NCI-H2171 treated with DMSO at 0.1 percent for 48 hours (cell line): ENCODE measurements at places on chromosomes 12 and 14.

DNA sequence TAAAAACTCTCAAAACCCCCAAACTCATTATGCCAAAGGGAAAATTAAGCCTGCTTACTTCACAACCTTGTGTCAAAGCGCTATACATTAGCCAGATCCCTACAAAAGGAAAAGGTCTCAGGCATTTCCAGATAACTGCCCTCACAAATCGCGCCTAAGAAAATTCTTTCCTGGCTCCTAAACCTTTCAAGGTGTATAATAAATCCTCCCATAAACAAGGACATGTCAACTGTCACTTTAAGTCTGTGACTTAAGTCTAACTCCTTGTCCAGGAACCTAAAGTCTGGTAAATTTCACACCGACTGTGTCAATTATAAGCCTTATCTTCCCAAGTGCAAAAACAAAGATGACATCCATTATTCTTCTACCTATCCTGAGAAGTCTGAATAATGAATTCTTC is 4.3 kb upstream of the ETFBKMT start:
- DNase-seq: no peak

DNA sequence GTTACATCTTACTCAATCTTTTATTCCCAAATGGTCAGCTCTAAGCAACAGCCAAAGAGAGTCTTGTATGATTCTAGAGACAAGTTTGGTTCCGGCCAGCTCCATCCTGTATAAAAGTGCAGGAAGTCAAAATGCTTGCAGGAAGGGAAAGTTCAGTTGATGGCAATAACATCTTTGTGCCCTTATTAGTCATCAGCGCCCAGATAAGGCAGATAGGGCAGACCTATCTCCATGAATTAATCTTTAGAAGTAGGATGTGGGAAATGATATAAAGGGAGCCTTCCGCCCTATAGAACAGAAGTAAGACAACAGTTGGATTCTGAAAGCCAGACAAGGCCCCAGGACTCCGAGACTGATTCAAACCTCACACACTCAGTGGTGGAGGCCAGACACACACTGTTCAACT is 6.4 kb downstream of the GNS start:
- DNase-seq: no peak

DNA sequence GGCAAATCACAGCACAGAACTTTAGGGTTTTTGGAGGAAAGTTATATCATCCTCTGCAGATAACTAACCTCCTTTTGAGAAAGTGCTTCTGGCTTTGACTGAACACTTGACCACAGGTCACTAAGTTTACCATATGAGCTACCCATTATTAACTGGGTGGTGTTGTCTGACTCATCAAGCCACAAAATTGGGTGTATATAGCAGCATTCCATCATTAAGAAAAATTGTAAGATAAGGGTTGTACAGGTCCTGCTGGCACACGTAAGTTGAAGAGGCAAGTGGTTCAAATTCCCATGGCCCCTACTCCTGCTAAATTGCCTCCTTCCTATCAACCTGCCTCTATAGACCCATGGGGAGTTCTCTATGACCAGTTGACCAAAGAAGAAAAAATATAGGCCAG is 39.5 kb downstream of the L2HGDH start:
- DNase-seq: no peak

GRCh38 chr14:22180045-22180444 is 409.0 kb downstream of the DAD1 start:
- DNase-seq: no peak

DNA sequence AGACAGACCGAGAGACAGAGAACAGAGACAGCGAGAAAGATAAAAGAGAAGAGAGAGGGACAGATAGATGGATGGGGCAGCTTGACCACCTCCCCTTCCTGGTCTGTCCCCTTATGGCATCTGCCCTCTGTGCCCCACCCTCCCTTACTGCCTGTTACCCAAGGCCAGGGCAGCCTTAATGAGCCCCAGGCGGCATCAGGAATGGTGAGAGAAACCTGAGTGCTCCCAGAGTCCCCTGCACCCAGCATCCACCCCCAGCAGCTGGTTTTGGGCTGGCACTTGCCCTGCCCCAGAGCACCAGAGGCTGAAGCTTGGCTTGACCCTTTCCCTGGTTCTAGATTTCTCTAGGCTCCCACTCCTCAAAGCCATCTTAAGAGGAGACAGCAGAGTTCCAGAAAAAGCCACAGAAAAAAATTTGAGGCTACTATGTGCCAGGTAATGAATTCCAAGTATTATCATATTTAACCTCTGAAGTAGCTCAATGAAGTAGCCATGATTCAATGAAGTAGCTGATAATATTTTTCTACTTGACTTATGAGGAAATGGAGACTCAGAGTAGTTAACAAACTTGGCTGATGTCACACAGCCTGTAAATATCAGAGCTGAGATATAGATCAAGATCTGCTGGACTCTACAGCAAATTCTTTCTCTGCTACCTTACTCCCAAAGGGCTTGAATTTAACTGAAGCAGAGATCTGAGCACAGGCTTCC is 2.0 kb upstream of the ZNF385A start:
- no peak for DNase-seq

DNA sequence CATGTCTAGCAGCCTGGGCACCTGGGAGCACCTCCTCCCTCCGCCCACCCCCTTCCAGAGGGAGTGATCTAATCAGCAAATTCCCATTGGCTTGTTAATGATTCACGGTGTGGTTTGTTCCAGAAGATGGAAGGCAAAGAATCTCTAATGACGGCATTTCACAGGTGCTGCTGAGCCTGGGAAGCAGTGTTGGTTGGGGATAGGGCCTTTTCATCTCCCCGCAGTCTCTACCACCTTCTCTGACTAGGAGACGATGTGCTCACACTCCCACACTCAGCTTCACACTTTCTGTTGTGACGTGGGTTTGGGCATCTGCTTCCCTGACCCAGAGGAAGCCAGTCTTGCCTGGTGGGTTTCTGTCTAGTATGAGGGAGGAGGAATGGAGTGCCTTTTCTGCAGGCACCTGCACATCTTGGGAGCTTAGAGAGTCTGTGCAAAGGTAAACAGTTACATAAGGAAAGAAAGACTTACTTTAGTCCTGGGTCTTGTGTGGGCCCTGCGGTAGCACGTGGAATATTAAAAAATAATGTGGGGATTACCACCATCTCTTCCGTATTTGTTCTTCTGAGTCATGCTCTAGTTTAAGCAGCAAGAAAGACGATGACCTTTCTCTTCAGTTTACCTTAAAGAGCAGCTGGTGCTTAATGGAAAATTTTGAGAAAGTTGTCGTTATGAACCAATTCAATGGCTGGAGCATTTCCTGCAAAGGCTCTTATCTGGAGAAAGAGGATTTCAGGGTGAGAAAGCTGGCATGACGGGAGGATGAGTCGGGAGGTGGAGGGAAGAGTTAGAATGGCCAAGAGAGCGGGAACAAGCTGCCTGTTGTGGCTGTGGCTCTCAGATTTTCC is 70.6 kb upstream of the ARHGAP5 start:
- DNase-seq: no peak

GRCh38 chr14:51367600-51367931 is 127.5 kb downstream of the TMX1 start:
- DNase-seq: no peak

DNA sequence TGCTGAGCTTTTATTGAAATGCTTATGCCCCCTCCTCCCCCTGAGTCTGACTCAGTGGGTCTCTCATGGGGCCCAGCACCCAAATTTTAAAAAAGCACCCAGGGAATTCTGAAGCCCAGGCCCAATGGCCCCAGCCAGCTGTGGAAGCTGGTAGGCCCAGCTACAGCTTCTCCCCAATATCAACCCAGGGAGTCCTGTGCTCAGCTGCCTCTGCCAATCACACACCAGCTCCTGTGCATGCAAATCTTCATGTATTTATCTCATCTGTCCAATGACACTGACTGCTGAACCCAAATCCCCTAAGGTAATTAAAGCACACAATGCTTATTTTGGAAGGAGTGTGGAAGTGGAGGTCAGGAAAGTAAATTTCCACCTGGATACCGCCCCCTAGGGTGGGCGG is 76.3 kb downstream of the CCDC88C start:
- DNase-seq: no peak

DNA sequence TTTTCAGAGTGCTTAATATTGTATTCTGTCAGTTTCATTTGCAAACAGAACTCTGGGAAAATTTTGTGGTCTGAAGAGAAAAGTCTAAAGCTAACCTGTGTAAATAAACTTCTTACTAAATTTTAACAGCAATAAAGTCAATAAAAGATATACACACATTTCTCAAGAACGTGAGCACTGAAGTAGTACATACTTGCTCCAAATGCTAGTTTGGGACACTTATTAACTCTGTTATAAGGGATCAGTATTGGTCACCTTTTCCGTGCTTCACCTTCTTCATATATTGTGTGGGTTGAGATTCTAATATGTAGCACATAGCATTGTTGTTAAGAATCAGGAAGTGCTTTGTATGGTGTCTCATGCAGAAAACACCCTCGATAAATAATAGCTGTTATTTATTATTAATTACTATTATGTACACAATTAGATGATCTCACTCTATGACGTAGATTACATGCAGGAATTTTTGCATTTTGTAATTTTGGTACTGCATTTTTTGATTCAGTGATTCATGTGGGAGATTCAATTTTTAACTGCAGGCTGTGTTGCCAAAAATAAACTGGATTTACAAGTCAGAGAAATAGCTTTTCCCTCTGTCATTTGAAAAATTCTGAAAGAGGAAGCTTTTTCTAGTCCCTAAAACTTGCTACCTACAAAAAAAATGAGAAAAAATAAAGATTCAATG is 300.9 kb downstream of the ACSS3 start:
- DNase-seq: no peak

- DNase-seq: no peak
These were observed 196.6 kb upstream of the TMTC1 start for GRCh38 chr12:29980304-29980703.

- no peak for DNase-seq
These were observed 32.9 kb downstream of the FIGNL2 start for GRCh38 chr12:51815571-51815970.

DNA sequence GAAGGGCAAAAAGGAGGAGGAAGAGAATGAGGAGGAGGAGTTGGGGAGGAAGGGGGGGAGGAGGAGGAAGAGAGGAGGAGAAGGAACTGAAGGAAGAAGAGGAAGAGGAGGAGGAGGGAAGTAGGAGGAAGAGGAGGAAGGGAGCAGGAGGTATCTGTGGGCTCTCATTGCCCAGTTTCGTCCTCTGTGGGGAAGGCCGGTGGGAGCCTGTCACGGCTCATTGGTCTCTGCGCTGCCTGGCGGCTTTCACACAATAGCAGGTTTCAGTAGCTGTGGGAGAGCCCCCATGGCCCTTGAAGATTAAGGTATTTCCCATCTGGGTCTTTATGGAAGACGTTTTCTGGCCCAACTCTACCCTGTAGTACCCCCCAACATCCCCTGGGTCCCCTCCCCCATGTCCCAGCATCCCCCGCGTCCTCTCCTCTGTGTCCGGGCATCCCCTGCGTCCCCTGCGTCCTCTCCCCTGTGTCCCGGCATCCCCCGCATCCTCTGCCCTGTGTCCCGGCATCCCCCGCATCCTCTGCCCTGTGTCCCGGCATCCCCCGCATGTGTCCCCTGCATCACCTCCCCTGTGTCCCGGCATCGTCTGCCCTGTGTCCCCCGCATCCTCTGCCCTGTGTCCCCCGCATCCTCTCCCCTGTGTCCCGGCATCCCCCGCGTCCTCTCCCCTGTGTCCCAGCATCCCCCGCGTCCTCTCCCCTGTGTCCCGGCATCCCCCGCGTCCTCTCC is 278.2 kb upstream of the SFSWAP start:
- DNase-seq: no peak

- DNase-seq: no peak
These were observed 14.1 kb downstream of the KRAS start for GRCh38 chr12:25236626-25237025.

- no peak for DNase-seq
These were observed 72.7 kb downstream of the ACTN1 start for GRCh38 chr14:68906439-68906838.

DNA sequence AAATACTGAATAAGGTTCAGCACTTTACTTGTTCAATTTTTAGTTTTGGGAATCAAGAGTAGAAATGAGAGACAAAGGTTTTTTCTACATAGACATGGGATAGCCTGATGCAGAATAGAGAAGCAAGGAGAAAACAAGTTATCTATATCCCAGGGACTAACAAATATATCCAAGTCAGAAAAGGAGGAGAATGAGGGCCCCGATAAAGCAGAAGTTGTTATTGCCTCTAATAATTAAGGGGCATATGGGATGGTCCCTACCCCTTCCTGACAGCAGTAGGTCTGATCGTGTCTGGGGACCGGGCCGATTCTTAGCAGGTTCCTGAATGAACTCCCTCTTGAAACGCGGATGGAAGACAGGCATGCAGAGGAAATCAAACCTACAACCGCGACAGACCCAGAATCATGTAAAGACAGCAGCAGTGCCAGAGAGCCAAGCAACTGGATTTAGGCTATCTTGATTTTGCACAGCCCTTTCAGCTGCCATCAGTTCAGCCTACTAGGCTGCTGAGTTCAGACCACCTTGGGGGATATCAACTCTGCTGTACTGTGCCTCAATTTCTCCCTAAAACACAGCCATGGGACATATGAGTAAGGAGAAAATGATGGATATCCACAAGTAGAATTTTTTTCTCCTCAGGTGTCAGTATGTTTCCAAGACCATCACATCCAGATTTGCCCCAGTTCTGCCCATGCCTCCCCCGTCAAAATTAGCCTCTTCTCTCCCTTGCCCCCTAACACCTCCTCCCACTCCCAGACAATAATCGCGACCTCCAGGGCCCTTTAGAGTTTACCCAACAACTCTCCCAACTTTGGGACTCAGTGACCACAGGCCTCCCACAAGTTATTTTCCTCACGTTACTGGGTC is 706 bp downstream of the PRMT5 start:
- DNase-seq: no peak

DNA sequence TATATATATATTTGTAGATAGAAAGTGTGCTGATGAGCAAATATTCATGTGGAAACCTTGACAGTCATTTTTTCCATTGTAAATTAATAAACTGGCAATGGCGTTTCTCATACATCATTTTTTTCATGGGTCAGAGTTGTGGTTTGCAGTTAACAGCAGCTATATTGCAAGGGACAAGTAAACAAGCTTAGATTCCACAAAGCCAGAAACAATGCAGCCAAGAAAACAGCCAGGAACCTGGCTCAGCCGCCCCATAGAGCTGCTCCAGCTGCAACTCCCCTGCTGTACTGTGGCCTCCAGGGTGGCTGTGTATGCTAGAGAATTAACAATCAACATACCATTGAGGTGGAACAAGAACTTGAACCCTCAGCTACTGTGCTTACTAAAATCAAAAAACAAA is 298.2 kb downstream of the TMEM132D start:
- no peak for DNase-seq

- no peak for DNase-seq
These were observed 11.2 kb upstream of the BTG1 start for GRCh38 chr12:92156704-92157395.

DNA sequence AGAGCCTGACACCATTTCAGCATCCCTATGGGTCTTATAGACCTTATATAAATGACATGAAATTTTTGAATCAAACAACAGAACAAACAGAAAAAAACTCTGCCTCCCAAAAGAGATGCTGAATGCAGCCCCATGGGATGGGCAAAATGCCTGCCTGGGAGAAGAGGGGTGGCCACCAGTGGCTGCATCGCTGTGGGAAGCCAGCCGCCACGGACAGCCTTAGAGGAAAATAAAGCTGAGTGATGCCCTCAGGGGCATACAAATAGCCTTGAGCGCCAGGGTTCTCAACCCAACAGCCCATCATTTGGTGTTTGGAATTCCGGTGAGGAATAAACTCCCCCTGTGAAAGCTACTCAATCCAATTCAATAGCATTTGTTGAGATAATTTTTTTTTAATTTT is 22.9 kb downstream of the SYNE3 start:
- DNase-seq: no peak

- DNase-seq: no peak
These were observed 92.9 kb downstream of the PPP2R5C start for GRCh38 chr14:101854366-101854765.
